ENCODE measurements at places on chromosomes 7 and 10.

DNA sequence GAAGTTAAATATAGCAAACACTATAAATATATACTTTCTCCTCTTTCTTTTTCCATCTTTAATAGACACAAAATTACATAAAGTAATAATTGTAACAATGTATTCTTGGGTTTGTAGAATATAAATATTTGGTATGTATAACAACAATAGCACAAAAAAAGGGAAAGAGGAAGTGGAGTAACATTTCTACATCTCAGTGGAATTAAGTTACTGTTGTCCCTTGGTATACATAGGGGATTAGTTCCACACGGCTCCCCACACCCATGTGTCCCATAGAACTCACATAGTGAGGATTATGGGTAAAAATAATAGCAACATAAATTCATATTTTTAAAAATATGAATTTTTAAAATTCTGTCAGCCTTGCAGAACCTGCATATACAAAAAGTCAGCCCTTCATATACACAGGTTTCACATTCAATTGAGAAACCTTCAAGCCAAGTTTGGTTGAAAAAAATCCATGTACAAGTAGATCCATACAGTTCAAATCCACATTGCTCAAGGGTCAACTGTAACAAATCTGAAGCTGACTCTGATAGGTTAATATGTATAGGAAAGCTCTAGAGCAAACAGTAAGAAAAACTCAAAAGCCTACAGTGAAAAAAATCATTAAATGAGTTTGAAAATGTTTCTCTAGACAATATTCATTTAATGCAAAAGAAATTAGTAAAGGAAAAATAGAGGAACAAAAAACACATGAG, 92.4 kb downstream of the HYCC1 start:
- DNase-seq, result no peak

GRCh38 chr7:2754086-2754485, 66.1 kb downstream of the AMZ1 start:
- DNase-seq, result no peak

- DNase-seq, result no peak
These were observed 78.0 kb downstream of the MALSU1 start for GRCh38 chr7:23377134-23377533.

GRCh38 chr10:6748981-6749635, 169.0 kb upstream of the PRKCQ start:
- DNase-seq, result no peak

DNA sequence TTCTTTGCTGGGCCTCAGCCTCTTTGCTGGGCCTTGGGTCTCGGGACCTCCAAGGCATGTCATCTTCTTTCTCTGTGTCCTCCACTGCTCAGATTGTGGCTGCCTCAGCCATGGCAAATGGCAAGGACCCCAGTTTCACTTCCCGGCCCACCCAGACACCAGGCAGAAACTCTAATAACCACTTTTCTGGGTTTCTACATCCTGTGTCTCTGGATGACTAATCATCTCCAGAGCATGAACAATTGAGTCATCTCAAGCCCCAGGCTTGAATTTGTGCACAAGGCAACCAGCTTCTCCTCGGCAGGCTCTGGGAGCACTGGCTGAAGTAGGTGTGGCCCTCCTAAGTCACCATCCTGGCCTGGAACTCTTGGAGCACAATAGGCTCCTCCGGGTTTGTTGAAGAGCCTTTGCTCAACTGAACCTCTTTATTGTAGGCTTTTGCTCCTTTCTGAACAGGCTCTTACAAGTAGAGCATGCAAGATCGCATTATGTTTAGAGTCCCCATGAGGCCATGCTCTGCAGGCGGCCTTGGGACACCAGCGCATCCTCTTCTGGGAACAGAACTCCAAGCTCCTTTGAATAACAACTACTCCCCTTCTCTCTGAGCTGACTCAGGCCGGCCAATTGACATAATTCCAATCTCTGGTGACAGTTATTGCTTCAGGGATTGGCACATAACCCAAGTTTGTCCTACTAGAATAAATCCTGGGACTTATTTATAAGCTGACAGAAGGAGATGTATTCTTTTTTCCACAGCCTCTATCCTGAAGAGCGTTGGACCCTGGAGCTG, 218.1 kb downstream of the WDR11 start:
- DNase-seq, result no peak

- DNase-seq, result no peak
These were observed 5.3 kb downstream of the FBH1 start for GRCh38 chr10:5895365-5895764.

GRCh38 chr10:33760056-33760943, 425.8 kb upstream of the NRP1 start:
- DNase-seq, result no peak

- no peak for DNase-seq
These were observed 58.2 kb upstream of the YAE1 start for GRCh38 chr7:39507866-39508551.

- DNase-seq, result no peak
These were observed 127.2 kb downstream of the DLG5 start for GRCh38 chr10:77799352-77799751.

DNA sequence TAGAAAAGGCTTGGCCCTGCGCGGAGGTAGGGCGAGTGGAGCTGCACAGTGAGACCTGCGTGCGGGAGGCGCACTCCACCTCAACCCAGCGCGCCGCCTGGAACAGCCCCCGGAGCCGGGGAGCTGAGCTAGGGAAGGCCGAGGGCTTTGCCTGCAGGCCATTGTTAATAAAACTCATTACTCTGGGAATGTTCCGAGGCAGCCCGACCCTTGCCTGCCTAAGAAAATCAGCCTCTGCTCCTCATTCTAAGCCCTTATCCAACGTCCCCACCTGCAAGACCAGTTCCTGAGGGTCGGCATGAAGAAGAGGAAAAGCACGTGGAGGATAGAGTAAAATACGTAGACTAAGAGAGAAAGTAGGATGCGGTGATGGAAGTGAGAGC, 55.3 kb downstream of the C7orf25 start:
- DNase-seq, result no peak

- DNase-seq, result no peak
These were observed 784 bp upstream of the SERPINE1 start for GRCh38 chr7:101125989-101126650.

DNA sequence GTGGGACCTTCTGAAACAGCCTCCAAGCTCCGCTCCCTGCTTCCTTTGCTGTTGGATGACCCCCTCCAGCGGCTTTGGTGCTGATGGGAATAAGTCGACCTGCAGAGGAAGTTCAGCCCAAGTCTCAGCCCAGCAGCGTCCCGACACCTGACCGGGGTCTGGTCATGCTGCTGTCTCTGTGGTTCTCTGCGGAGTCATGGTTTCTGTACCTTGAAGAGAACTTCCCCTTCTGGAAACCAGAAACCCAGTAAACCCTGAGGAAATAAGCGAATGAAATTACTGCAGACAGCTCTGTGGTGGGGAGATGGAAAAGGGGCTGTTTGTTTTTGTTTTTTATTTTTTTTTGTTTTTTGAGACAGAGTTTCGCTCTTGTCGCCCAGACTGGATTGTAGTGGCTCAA, 18.3 kb upstream of the ZNF12 start:
- no peak for DNase-seq

- DNase-seq, result no peak
These were observed 221.6 kb downstream of the RNLS start for GRCh38 chr10:88361494-88361893.

DNA sequence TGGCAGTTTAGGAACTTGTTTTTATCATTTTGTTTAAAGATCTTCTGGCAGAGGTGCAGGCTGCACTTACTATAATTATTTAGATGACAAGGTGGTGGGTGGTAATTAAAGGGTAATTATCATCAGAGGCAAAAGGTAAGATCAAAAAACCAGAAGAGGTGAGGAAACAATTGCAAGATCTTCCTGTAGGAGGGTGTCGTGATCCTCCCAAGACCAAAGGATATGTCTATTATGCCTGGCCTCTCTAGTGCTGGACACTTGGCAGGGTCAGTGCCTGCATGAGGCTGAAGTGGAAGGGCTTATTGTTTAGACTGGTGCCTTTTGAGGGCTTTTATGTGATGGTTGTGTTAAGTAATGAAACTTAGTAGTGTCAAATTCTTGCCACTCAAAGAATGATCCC, 1.8 kb upstream of the WAPL start:
- no peak for DNase-seq

- DNase-seq, result no peak
These were observed 55.4 kb downstream of the FAM241B start for GRCh38 chr10:69685426-69685801.

GRCh38 chr7:153515359-153515758, 536.8 kb upstream of the DPP6 start:
- no peak for DNase-seq

DNA sequence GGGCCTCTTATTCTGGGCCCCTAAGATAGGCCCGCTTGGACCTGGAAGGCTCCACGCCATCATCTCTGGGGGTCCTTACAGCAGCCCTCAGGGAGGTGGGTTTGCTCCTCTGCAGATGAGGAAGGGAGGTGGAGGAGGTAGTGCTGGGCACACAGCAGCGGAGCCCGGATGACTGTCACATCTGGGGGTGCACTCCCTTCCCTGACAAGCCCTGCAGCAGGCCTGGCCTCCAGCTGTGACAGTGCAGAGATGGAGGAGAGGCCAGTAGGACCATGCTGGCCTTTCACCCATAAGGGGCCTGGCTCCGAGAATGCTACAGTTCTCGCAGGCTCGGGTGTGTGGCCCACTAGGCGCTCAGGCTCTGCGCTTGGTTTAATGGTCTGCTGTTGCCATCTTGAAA, 9.2 kb downstream of the GDF2 start:
- no peak for DNase-seq

DNA sequence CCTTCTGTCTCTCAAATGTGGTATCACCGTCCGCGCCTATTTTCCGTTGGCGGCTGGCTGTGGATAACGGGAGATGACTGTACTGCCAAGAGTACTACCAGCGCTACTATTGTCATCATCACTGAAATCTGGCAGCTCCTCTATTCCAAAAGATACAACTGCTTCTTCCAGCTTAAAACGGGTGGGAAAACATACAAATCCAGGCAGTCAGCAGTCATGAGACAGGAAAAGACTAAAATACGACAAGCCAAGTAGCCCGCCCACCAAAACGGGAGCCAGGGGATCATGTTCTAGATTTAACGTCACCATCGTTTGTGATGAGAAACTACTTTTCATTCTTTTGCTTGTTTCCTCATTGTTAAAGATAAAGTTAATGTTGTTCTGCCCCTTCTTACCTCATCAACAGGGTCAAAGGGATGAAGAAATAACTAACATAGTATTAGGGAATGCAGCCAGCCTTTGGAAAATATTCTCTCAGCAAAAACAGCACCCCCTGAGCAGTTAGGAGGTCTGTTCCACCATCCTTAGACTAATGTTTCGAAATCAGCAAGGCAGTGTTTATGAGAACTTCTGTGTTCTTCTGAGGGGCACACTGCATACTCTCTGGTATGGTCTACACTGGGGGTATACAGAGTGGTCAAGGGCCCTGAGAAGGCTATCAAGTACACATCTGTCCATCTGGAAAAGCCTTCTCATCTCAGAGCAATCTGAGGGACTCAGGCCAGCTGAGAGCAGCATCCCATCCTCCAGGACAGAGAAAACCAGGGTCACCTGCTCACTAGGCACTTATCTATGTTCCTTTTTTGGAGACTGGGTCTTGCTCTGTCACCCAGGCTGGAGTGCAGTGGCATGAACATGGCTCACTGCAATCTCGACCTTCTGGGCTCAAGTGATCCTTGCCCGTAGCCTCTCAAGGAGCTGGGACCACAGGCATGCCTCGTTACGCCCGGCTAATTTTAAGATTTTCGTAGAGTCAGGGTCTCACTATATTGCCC, 47.5 kb downstream of the GNA12 start:
- peak; percentile 83 for DNase-seq

DNA sequence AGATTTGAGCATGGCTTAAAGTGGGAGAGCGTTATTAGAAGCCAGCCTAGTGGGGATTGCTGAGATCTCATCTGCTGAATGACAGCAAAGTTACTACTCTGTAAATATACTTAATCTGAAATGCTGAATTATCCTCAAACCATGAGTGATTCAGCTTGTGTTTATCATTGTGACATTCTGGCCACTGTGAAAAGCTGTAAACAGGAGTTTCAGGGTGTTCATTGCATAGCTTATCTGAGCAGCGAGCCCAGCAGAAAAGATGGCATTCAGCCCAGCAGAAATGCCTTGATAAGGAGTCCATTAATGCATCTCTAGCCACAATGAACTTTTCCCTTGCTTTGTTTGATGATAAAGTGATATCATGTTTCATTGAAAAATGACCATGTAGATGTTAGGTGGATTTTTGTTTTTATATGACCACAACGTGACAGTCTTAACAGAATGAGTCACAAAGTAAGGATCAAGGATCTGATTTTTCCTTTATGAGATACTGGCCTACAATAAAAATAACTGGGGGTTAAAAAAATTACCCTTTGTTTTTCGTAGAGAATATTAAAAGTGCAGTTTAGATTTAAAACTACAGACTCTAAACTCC, 7.8 kb downstream of the TES start:
- no peak for DNase-seq

DNA sequence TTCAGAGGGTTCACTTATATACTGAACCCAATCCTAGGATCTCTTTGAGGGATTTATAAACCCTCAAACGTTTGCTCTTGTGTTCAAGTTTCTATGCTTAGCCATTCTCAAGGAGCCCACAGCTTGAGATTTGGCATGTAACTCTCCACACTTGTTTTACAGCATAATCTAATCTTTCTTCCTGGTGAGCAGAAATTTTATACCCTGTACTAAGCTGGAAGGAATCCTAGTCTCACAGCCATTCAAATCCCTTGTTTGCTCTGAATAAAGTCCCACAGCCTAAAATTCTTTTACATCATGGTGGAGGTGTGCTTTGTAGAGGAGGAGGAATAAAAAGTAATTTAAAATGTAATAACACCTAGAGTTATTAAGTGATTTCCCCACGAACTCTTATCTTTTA, 5.3 kb upstream of the AGR2 start:
- DNase-seq, result no peak

- DNase-seq, result no peak
These were observed 37.7 kb upstream of the ITPRID1 start for GRCh38 chr7:31476073-31476745.

DNA sequence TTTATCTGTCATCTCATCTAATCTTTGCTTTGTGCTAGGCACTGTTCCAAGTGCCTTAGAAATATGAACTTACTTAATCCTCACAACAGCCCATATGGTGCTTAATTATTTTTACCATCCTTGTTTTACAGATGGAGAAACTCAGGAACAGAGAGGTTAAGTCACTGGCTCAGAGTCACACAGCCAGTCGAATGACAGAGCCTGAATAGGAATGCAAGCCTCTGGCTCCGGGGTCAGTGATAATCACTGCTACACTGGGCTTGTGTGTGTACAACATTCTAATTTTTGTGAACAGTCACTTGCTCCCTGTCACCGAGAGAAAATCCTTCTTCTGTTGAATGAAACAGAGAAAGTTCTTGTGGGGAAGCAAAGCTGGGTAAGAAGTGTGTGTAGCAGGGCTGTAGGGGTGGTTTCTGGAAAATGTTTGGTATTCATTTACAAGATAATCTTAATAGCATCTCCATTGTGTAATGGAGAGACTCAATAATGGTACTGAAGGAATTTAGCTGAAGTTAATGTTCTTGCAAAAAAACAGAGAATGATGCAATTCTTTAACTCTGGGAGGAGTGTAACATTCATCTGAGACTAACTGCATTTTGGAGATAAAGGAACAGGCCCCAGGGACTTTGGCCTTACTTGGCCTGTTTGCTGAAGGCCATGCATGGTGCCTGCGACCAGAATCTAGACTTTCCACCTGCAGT, 290.6 kb downstream of the FRMD4A start:
- DNase-seq, result no peak

Data from muscle of arm (tissue), 14 donors.